T-helper 9 cell (primary cell): ENCODE measurements at places on chromosomes 1 and 21.

DNA sequence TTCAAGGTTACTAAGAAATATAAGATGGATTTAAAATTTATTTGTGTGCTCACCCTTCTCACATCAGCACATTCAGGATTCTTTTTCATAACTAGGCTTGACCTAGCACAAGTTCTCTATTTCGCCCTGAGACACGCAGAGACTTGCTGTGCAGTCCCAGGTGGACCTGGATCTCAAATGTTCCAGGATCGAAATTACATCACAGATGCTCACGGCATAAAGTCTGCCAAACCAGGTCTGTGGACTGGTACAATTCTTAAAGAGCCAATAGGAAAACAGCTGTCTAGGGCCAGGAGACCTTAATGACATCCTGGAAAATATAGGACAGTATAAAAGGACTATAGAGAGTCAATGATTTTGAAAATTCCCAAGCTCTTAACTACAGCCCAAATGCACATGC is 2.2 kb downstream of the PGBD5 start:
- DNase-seq: no peak

DNA sequence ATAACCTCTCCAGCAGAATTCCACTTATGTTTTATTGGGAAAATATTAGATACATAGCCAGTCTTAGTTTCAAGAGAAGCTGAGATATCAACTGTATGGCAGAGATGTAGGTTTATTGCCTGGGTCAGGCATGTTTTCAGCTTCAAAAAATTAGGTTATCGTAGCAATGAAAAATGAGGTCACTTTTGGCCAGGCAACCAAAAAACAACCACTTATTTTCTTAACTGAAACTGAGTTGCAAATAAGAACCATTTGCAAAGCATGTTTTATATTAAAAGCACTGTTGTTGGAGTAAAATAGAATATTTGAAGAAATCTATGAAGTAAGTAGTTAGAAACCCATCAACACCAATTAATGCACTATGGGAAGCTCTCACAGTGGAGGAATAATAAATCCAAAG is 5.5 kb upstream of the OR6Y1 start:
- DNase-seq: no peak

- DNase-seq: no peak
These were observed 45.7 kb downstream of the ELK4 start for GRCh38 chr1:205585835-205586785.

DNA sequence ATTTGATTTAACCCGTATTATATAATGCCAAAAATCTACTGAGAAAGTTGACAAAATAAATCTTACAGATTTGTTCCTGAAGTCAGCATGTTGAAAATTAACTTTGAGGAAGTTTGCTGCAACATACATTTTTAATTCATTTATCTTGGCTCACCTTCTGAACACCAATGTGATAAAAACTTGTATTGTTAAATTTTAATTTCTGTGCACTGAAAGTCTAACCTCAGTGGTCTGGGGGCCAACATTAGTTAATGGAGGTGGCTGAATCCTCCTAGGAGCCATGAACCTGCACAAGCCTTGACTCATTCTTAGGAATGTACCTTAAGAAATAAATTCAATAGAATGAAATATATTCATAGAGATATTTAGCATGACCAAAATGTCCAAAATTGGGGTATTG is 95.3 kb downstream of the ADSS2 start:
- no peak for DNase-seq

GRCh38 chr1:236058141-236058934 is 6.6 kb downstream of the NID1 start:
- DNase-seq: no peak

DNA sequence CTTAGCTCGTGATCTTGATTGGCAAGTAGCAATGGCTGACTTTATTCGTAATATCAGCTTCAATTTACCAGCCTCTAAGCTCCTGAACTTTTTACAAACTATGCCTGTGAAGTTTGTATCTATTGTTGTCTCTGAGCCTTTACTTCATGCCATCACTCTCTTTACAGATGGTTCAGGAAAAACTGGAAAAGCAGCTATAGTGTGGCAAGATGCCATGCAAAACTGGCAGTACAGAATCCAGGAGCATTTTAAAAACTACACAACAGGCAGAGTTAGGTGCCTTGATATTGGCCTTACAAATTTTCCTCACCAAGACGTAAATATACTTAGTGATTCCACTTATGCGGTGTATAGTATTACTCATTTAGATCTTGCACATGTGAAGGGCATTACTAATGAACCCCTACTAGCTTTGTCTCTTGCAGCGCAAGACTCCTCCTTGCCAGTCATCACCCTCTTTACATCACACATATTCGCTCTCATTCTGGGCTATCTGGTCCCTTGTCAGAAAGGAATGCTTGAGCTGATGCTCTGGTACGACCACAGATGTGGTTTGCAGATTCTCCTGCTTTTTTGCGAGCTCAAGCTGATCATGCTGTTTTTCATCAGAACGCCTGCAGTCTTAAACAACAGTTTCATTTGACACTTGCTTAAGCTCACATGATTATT is 36.3 kb downstream of the CLCA1 start:
- no peak for DNase-seq

DNA sequence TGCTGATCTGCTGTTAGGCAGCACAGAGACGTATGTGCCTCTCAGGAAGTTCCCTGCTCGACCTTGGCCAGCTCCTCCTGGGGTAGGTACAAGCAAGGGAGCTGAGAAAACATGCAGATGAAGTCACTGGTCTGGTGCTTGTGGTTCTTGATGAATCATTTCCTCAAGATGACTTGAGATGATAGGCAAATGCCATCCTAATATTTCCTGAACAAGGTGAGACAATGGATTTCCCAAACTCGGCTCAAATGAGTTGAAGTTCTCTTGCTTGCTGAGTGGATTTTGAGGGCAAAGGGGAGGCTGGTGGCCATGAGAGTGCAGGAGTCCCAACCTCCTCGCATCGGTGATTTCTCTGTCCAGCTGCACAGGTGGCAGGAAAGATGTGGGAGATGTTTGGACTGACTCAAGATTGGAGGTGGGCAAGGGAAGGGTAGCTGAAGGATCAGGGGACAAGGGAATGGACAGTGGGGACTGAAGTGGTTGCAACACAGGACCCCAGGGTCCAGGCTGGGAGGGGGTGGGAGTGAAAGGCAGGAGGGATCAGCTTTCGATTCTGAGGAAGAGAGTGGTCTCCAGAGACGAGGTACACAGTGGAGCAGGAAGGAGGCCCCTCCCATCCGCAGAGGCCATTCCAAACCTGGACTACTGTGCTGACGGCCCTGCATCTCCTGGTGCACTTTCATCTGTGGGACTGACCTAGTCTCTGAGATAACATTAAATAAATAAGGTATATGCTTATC is 63.9 kb downstream of the CAPN2 start:
- no peak for DNase-seq

GRCh38 chr1:220926146-220926545 is 46.9 kb downstream of the HLX start:
- no peak for DNase-seq

DNA sequence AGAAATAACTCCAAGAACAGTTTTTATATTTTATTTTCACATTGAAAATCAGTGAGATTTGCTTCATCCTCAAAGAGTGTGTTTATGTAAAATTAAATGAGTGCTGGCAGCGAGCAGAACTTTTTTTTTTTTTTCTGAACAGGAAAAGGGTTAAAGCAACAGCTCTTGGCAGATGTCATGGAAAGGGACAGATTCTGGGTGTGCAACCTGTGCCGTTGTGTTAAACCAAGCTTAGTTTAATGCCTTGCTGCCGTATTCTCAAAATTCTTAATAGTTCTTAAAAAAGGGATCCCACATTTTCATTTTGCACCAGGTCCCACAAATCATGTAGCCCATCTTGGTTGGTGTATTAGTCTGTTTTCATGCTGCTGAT is 227.4 kb upstream of the VAMP3 start:
- no peak for DNase-seq

DNA sequence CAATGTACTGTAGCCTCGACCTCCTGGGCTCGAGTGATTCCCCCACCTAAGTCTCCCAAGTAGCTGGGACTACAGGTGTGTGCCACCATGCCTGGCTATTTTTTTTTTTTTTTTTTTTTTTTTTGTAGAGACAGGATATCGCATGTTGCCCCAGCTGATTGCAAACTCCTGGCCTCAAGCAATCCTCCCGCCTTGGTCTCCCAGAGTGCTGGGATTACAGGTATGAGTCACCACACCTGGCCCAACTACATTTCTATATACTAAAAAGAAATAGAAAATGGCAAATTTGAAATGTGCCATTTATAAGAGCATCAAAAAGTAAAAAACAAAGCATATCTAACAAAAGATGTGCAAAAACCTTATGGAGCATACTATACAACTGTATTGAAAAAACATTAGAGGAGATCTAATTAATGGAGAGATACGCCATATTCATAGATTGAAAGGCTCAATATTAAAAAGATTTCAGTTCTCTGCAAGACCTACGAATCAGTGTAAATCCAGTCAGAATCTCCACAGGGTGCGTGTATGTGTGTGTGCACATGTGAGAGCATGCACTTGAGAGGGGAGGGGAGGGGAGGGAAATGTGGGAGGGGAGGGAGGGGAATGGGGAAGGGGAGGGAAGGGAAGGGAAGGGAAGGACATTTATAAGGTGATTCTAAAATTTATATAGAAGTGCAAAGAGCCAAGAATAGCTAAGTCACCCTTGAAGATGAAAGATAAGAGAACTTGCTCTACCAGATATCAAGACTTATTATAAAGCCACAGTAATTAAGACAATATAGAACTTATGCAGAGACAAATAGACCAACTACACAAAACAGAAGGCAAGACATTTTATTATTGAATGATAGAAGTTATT is 15.5 kb upstream of the PADI4 start:
- DNase-seq: no peak

- no peak for DNase-seq
These were observed 11.7 kb downstream of the MX1 start for GRCh38 chr21:41437729-41438128.

GRCh38 chr21:42081138-42081537 is 10.0 kb downstream of the UMODL1 start:
- no peak for DNase-seq

GRCh38 chr1:211870156-211870555 is 39.6 kb upstream of the LPGAT1 start:
- no peak for DNase-seq
